ENCODE measurements at places on chromosomes 2 and 18. TPM values are rescaled to one million over a fixed set of nuclear protein-coding genes. Genes with fewer than 3 reads are reported as not detected.
A peak's percentile ranks its signal among the peaks of the same experiment; 100 is the strongest.

DNA sequence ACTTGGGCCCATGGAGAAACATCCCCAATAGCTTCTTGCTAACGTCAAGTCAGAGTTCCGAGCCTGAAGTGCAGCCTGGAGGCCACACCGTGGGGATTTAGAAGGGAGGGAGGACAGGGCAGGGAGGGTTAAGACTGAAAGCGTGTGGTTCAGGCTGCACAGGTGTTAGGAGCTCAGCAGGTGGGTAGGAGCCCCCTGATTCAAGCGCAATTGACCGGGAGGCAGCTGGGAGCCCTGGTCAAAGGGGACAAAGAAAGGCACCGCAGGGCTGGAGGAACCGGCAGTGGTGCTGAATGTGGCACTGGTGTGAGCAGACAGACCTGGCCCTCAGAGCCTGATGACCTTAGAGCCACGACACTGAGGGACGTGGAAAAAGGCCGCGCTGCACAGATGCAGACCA is 149.6 kb downstream of the TMEM18 start:
- DNase-seq = no peak

DNA sequence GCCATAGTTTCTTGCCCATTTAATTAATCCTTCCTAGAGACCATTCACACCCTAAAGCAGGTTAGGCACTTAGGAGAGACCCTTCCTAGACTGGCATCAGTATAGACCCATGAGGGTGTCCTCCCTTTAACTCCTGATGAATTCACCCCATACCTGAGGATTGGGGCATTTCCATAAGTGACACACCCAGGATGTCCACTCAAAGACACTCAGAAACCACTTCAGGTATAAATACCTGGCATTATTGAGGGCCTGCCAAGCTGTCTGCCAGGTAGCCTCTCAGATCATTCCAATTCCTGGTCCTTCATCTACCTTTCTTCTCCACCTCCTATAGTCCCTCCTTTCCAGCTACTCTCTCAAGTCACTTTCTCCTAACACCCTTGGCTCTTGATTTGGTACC is 57.5 kb upstream of the SLC14A2 start:
- DNase-seq = no peak

GRCh38 chr2:85584354-85584856 is at the start of gene VAMP5:
Gene VAMP5 (plus strand): TSS chr2:85584431. CDS start chr2:85584491, 60 bp downstream.
- peak; percentile 54 for DNase-seq

The TMEM247 gene
- not detected for total RNA-seq

DNA sequence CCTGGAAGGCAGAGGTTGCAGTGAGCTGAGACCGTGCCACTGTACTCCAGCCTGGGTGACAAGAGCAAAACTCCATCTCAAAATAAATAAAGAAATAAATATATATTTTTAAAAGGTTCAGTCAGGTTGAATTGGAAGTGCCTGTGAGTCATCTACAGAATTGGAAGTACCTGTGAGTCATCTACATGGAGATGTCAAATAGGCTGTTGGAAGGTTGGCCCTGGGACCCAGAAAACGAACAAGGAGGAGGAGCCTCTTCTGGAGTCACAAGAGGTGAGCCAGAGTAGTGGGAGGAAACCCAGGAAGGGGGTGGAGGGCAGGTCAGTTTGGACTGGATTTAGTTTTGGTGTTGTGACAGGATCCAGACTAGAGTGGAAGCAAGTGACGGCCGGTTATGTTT is 15.2 kb upstream of the SCYGR1 start:
- no peak for DNase-seq

The DUSP19 gene
- 2.0 TPM for total RNA-seq

GRCh38 chr18:66124394-66124793 is 373.6 kb downstream of the CDH7 start:
- no peak for DNase-seq

The DPP10 gene
- total RNA-seq = not detected

GRCh38 chr2:42878581-42878980 is 86.2 kb upstream of the HAAO start:
- no peak for DNase-seq

The NPHP1 gene
- 2.4 TPM for total RNA-seq

All from B cell (primary cell).